ENCODE measurements at places on chromosomes 3 and 15. TPM values are rescaled to one million over a fixed set of nuclear protein-coding genes. Genes with fewer than 3 reads are reported as not detected.
A peak's percentile ranks its signal among the peaks of the same experiment; 100 is the strongest.

DNA sequence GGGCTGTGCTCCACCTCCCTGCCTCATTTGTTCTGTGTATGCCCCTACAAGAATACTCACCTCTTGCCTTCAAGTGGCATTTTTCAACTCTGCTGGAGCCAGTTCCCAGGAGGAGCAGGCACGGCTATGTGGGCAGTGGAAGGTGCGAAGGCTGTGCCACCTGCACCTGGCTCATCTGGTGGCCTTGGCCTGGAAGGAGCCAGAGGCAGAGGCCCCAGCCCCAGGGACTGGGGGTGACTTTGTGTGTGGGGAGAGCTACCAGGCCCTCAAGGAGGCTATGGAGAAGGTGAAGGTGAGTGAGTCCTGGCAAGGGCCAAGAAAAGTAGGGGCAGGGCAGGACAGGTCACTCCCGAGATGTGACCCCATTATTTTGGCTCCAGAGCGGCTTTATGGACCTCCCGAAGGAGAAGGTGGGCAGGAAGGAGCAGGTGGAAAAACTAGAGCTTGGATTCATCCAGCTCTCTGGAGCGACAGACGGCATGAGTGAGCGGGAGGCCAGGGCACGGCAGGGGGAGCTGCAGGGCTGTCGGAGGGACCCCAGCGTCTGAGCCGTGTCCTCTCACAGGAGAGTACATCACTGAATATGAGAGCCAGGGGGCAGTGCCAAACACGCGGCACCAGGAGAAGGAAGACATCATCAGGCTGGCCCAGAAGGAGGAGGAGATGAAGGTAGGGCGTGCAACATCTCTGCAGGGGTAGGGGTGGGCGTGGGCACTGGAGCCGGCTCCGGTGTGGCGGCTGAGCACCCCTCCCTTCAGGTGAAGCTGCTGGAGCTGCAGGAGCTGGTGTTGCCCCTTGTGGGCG lies 57.3 kb upstream of the UBE2Q2 start:
- no peak for DNase-seq

DNA sequence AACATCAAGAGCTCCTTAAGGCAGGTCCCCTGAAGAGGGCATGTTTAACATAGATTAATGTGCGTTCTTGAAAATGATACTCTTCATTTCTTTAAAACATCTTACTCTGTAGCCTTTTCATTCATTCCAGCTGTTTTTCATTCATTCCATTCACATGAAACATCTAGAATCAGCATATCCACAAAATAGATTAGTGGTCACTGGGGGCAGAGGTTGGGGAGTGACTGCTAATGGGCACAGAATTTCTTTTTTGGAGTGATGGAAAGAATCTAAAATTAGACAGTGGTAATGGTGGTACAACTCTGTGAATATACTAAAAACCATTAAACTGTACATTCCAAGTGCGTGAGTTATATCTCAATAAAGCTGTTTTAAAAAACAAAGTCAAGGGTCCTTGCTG lies 15.4 kb upstream of the CXCR6 start:
- DNase-seq, result no peak

GRCh38 chr3:41575724-41576123 lies 376.4 kb downstream of the CTNNB1 start:
- peak; percentile 70 for DNase-seq

DNA sequence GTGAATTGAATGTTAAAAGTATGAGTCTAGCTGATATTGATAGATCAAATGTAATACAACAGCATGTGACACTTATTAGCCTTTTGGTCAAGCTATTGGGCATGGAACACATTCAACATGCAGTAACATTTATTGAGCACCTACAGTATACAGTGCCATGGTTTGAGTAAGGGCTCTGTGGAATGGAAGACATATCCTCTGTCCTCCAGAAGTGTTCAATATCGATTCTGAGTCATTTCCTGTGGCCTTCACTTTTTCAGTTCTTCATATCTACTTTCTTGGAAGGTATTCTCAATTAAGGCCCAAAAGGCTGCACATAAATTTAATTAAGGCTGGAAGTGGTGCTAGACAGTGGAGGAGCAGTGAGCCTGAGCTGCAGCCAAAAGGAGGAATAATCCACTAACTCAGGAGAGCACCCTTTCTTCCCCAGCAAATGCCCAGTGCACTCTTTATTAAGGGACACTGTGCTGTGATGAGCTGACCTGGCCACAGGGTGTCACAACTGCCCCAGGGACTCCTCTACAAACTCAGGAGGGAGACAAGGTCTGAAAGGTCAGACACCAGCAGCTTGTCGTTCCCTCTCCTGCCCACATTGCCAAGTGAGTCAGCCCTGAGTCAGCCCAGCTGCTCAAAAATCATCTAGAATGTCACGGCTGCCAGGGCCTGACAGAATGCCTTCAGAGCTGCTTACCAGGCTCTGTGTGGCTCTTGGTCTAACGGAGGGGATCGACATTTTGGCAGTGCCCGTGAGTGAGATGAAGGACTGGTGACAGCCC lies 544.8 kb downstream of the AGBL1 start:
- DNase-seq, result peak; percentile 80

DNA sequence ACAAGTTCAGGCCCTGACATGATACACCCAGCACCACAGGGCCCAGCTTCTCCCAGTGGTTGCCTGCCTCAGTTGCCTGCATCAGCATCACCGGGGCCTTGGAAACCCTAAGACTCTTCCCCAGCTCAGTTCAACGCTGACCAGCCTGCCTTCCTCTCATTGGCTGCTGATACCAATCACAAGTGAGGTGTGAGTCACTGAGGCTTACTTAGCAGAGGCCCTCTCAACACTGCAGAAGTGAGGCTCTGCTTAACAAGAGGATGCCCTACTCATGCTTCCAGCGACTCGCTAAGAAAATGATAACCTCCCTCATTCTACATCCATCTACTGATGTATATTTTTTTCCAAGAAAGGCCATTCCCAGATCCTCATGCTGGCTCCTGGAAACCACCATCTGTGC lies 151.9 kb downstream of the ADAMTS17 start:
- DNase-seq, result no peak

- DNase-seq, result no peak
Observed at GRCh38 chr15:66101715-66102395, 151.7 kb downstream of the MEGF11 start.

- DNase-seq, result no peak
Observed at GRCh38 chr3:182633186-182633585, 160.1 kb upstream of the ATP11B start.

DNA sequence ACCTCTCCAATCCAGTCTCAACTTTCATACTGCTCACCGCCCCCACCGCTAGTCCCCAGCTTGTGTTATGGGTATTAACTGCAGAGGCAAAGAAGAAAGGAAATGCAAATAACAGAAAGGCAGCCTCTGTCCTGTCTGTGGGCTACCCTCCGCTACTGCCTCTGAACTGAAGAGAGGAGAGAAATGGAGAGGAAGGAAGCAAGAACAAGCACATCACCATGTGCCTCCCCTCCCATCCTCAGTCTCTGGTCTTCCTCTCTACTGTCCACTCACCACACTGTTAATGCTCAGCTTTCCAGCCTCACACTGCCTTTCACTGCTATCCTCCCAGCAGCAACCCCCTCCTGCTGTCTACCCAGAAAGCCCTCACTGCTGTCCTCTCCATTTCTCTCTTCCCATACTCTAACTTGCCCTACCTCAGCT lies 139.0 kb upstream of the SLC2A2 start:
- DNase-seq, result no peak

DNA sequence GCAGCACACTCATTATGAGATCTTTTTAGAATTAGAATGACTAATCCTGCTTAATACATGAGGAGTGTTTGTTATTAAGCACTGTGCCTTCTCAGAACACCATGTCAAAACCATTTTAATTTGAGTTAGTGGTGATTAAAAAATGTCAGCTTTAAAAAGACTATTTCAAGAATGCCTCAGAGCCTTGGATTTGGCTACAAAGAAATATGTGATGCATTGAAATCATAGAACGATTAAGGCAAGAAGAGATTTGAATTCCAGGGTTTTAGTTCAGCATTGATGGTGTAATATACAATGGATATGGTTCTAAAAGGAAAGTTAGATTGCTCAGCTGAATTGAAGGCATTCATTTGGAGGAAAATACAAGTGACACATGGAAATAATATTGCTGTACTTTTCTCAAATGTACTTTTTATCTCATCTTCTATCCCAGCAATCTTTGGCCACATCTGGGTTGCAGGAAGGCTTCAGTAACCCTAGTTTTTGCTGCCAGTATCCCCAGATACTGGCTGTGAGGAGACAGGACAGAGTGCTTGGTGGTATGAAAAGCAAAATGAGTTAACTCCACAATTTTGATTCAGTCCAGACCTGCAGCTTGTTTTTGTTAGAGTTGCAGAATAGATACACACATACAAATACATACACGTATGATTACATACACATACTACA lies 303.8 kb downstream of the CLSTN2 start:
- DNase-seq, result no peak

DNA sequence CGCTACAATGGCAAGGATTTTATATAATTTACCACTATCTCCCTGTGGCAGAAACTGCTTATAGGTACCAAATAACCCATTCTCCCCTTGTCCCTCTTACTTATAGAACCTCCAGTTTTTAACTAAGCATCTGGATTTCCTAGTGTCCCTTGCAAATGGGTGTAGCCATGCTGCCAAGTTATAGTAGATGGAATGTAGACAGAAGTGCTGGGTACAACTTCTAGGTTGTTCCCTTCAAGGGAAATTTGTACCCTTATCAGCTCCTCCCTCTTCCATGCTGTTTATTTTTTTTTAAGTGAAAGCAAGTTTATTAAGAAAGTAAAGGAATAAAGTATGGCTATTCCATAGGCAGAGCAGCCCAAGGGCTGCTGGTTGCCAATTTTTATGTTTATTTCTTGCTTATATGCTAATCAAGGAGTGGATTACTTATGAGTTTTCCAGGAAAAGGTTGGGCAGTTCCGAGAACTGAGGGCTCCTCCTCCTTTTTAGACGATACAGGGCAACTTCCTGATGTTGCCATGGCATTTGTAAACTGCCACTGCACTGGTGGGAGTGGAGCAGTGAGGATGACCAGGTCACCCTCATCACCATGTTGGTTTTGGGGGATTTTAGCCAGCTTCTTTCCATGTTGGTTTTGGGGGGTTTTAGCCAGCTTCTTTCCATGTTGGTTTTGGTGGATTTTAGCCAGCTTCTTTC lies 40.1 kb upstream of the TM4SF19 start:
- no peak for DNase-seq

DNA sequence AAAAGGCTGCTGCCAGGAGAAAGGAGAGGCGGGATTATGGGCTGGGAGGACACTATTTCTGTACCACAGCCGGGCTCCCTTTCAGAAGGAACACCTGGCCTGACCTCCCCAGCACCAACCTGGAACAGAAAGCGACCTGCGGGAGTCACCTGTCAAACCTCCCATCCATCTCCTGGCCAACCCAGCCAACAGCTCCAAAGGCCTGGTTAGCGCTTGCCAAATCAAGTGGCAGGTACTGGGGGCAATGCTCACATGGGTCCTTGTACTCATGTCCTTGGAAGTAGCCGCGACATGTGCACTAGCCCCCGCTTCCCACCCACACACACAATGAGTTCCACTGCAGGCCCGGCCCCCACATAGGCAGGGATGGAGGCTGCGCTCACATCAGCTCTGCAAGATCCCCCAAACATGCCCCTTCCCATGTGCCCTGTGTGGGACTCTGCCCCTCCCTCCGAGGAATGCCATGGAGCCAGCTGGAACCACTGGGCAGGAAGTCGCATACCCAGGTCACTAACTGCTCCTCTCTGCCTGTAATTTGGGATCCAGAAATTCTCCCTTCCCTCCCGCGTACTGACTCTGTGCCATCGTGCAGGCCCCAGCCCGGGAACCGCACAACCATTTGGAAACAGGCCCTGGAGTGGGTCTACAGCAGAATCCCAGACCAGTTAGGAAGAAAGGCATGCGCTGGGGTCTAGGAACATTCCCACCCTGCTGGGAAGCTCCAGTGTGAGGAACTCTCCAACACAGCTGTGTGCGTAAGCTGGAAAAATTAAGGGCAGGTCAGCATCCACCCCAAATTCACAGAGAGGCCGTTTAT lies 98.9 kb downstream of the LRIG1 start:
- peak; percentile 20 for DNase-seq

DNA sequence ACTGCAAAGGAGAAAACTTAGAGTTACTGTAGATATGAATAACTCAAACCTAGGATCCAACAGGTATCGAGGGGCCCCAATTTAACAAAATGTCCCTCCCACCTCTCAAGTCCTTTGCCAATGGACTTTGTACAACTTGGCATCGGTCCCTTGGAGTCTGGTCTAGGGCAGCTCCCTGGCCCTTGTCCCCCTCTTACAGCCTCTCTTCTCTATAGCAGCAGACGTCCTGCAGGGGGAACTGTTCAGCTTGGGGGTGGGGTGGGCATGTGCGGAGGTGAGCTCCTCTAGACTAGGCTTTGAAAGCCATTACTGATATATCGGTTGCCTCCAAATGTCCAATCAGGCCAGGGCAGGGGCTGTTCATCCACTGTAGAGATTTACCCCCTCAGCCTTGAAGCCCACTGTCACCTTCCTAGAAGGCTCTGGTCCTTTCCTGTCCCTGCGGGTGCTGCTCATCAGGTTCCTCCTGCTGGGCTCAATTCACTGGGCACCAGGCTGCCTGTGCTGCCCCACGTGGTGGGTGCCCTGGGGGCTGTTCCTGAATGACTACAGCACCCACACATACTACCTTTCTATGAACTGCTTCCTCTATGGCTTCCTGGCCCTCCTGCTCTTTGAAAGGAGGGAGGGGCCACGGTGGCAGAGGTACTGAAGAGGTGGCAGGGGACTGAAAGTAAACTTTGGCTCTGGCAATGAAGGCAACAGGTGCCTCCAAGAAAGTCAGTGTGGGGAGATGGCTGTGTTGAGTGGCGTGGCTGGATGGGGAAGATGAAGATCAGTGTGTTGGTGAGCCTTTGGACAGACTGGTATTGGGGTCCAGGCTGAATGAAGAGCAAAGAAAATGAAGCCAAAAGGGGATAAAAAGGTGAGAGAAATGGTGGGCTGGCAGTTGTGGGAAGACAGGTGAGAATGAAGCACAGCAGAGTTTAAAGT lies 78.8 kb upstream of the MEX3B start:
- DNase-seq, result no peak

The AGBL1 gene
- total RNA-seq, result not detected

The SELENOK gene
- total RNA-seq, result 97.4 TPM

The CD80 gene
- not detected for total RNA-seq

Data from Right ventricle myocardium superior (tissue), 1 donor.